PC-9 (cell line): ENCODE measurements at places on chromosomes 6 and 20.

DNA sequence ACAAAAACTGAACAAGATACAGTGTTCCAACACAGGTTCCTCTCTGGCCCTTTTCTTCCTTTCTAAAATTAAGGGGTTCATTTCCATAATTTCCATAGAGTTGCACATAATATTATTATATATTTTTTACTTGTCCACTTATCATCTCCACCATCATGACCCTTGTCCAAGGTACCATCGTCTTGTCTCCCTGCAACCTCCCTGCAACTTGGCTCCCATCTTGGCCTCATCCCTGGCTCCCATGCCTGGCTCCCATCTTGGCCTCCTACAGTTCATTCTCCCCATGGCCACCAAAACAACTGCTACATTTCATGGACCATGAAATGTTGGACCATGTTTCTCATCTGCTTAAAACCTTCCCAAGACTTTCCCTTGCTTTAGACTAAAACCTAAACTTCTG, 3.1 kb upstream of the KCNB1 start:
- DNase-seq = no peak
- peaks cover 41% of the 10 kb centered on the region for H3K27me3 ChIP-seq
- no peak overlapping the region for H3K4me3 ChIP-seq
- peaks cover 12% of the 10 kb centered on the region for H3K4me1 ChIP-seq

DNA sequence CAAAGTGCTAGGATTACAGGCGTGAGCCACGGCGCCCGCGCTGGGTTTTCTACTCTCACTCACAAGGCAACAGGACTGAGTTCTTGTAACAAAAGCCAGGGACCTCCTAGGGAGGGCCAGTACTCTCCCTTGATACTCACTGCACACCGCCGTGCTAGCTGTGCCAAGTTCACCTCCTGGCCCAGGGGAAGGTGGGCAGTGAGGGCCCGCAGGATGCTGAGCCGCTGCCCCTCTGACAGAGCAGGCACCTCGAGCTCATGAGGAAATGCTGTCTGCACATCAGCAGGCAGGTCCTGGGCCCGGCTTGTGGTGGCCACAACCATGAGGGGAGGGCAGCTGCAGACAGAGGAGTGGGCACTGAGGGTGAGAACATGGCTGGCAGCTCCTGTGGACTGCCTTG, 6.7 kb downstream of the GNMT start:
- H3K27ac ChIP-seq = no peak overlapping the region
- DNase-seq = no peak
- H3K36me3 ChIP-seq = no peaks in the 10 kb centered on the region; the same call in 1 of the 2 replicates
- no peaks in the 10 kb centered on the region for H3K27me3 ChIP-seq

DNA sequence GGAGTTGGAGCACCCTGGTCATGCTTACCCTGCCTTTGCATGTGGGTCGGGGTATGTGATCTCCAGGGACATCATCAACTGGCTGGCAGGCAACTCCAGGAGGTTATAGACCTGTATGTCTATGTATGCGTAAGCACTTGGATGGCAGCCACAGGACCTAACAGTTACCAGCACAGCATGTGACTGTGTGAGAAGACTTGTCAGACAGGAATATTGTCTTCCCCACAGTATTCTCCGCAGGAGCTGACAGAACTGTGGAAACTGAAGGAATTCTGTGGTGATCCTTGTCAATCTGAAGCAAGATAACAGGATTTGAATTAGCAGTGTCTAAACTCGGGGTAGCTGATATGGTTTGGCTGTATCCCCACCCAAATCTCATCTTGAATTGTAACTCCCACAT, 59.2 kb downstream of the TMEM244 start:
- H3K27ac ChIP-seq = no peak overlapping the region
- no peak overlapping the region for H3K4me3 ChIP-seq
- no peaks in the 10 kb centered on the region for H3K4me1 ChIP-seq
- no peaks in the 10 kb centered on the region for H3K36me3 ChIP-seq

DNA sequence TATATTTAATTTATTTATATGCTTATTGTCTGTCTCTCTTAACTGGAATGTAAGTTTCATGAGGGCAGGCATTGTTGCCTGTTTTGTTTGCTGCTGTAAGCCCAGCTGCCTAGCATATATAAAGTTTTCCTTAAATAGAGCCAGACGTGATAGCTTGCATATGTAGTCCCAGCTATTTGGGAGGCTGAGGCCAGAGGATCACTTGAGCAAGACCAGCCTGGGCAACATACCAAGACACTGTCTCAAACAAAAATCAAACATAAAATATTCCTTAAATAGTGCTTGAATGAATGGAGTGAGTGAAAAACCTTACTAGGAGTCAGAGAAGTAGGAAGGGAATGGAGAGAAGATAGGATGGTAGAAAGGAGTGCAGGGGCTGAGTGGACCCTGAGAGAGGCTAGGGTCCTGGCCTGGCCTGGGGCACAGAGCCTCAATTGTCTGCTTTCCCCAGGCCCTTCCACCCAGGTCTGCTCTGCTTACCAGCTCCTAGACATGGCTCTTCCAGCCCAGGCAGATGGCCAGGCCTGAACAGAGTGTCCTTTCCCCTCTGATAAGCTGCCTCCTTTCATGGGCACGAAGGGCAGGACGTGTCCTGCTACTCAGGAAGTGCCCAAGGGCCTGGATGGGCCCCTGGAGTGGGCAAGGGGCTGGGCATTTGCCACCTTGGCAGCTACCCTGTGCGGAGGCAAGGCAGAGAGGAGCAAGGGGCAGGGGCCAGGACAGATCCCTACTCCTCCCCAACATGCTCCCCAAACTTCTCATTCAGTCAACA, 17.7 kb upstream of the BAK1 start:
- no peaks in the 10 kb centered on the region for H3K36me3 ChIP-seq
- H3K4me1 ChIP-seq = peaks cover 55% of the 10 kb centered on the region
- H3K27ac ChIP-seq = peak overlapping the region; percentile 20; the same call in 1 of the 2 replicates
- H3K27me3 ChIP-seq = no peaks in the 10 kb centered on the region
- no peak overlapping the region for H3K4me3 ChIP-seq

GRCh38 chr6:139370999-139371345, 3.5 kb downstream of the CITED2 start:
- H3K4me1 ChIP-seq = peaks cover 36% of the 10 kb centered on the region
- peaks cover 23% of the 10 kb centered on the region for H3K36me3 ChIP-seq
- no peaks in the 10 kb centered on the region for H3K27me3 ChIP-seq

DNA sequence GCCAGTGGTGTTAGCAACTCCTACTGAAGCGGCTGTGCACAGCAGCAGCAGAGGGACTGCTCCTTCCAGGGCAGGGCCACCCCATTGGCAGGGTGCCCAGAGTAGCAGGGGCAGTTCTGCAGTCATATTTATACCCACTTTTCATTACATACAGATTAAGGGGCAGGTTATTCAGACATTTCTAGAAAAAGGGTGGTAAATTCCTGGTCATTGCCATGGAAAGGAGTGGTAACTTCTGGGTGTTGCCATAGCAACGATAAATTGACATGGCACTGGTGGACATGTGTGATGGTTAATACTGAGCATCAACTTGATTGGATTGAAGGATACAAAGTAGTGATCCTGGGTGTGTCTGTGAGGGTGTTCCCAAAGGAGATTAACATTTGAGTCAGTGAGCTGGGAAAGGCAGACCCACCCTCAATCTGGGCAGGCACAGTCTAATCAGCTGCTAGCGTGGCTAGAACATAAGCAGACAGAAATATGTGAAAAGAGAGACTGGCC, 45.0 kb downstream of the IYD start:
- peaks cover 29% of the 10 kb centered on the region for H3K4me1 ChIP-seq
- DNase-seq = no peak
- no peaks in the 10 kb centered on the region for H3K36me3 ChIP-seq
- H3K4me3 ChIP-seq = no peak overlapping the region
- no peaks in the 10 kb centered on the region for H3K27me3 ChIP-seq
- H3K27ac ChIP-seq = no peak overlapping the region

DNA sequence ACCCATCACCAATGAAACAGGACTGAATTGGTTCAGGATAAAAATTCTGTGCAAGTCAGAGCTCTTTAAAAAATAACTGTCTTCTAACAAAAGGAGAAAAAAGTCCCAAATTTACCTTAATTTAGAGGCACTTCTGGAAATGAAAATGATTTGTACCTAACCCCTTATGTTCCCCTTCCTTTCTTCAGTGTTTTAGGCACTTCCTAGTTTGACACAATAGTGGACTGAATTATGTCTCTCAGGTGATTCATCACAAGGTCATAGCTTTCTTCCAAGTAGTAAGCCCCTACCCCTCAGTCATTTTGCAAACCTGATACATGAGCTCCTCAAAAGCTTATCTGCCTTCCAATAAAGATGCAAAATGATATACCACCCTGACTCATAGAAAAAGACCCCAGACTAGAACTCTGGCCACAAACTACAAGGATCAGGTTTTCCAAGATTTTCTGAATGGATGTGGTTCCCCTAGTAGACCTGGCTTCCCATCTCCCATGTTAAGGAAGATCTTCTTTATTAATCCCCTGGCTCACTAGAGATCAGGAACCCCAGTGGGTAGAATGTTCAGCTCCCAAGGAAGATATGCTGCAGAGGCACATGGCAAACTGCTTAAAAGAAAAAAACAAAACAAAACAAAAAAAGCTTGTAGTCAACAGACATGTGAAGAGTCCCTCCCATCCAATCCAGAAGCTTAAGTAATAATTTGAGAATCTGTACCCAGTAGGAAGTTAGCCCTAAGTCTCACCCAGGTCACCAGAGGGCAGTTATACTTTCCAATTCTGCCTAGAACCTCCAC, 3.6 kb downstream of the PPP1R10 start:
- H3K4me1 ChIP-seq = peaks cover 26% of the 10 kb centered on the region
- no peaks in the 10 kb centered on the region for H3K27me3 ChIP-seq
- peak overlapping the region; percentile 86 for H3K27ac ChIP-seq
- peaks cover 26% of the 10 kb centered on the region for H3K36me3 ChIP-seq

- H3K4me3 ChIP-seq = peak overlapping the region; percentile 80
- no peak overlapping the region for H3K27ac ChIP-seq
- H3K36me3 ChIP-seq = no peaks in the 10 kb centered on the region
- peaks cover 33% of the 10 kb centered on the region for H3K4me1 ChIP-seq
These were observed 1.2 kb downstream of the OGFRL1 start for GRCh38 chr6:71289802-71290175.

GRCh38 chr6:137013031-137013430, 31.7 kb downstream of the IL20RA start:
- peaks cover 14% of the 10 kb centered on the region for H3K36me3 ChIP-seq
- no peaks in the 10 kb centered on the region for H3K27me3 ChIP-seq
- no peak overlapping the region for H3K4me3 ChIP-seq
- DNase-seq = peak; percentile 34
- 0 out of 2 replicates have a peak overlapping the region, but pooled peaks have one; percentile 1 for H3K27ac ChIP-seq

DNA sequence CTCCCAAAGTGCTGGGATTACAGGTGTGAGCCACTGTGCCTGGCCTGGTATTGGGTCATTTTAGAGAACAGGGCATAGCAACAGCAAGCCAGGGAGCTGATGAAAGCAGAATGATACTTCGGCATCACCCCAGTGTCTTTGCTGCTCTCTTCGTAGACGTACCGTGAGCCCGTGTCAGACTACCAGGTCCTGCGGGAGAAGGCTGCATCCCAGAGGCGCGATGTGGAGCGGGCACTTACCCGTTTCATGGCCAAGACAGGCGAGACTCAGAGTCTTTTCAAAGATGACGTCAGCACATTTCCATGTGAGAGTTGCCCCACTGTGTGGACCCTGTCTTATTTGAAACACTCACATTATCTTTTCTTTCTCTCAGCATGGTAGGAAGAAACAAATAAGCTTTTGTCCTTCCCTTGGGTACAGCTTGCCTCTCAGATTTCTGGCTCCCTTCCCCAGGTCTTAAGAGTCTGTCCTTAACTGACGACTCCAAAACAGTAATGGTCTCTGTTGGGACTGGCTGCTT, 15.9 kb downstream of the TAF8 start:
- DNase-seq = no peak
- no peaks in the 10 kb centered on the region for H3K27me3 ChIP-seq
- no peaks in the 10 kb centered on the region for H3K4me1 ChIP-seq
- H3K4me3 ChIP-seq = no peak overlapping the region
- peaks cover 11% of the 10 kb centered on the region for H3K36me3 ChIP-seq

DNA sequence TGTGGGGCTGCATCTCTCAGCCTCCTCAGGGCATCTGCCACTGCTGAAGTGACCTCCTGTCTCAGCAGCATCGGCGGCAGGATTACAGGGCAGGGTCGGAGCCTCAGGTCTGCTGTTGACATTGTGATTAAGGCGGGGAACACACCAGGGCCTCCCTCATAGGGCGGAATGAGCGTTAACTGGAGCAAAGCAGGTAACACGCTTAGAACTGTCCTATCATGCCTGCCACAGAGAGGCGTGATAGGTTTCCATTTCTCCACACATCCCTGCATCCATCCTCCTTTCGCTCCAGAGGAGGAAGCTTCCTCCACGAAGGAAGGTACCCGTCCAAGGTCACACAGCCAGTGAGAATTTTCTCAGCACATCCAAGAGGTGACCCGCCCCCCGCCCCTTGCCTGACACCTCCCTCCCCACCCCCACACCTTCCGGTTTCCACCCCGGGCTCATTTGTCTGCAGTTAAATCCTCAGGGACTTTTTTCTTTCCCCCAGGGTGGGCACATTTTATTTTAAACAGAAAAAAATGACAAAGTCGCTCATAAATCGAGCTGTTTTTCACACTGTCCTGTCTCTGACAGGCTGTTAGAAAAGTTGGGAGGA, 200.8 kb downstream of the TFAP2C start:
- DNase-seq = no peak
- no peaks in the 10 kb centered on the region for H3K27me3 ChIP-seq
- H3K4me3 ChIP-seq = no peak overlapping the region
- peaks cover 15% of the 10 kb centered on the region for H3K4me1 ChIP-seq

DNA sequence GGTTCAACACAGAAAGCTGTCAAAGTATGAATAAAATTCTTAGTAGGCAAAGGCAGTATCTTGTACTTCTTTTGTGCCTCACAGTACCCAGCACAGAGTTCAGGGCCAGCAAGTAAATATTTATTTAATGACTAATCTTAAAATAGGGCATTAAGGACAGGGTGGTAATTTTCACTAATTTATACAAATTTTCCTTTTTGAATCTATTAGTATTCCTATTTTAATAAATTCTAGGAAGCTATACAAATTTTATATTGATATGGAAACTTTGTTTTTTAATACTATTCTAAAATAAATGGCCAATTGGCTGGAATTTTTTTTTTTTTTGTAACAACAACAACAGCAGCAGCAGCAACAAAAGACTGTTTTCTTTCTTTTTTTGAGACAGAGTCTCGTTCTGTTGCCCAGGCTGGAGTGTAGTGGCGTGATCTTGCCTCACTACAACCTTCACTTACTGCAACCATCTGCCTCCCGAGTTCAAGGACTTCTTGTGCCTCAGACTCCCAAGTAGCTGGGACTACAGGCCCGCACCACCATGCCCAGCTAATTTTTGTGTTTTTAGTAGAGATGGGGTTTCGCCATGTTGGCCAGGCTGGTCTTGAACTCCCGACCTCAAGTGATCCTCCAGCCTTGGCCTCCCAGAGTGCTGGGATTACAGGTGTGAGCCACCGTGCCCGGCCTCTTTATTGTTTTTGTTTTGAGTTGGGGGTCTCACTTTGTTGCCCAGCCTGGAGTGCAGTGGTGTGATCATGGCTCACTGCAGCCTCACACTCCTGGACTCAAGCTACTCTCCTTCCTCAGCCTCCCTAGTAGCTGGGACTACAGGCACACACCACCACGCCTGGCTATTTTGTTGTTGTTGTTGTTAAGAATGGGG, 85.2 kb downstream of the FKBP5 start:
- peak; percentile 67 for DNase-seq
- no peaks in the 10 kb centered on the region for H3K27me3 ChIP-seq
- peak overlapping the region; percentile 78 for H3K27ac ChIP-seq
- H3K4me3 ChIP-seq = 0 out of 2 replicates have a peak overlapping the region, but pooled peaks have one; percentile 27
